ENCODE measurements at places on chromosomes 5 and 9.

GRCh38 chr9:124238546-124239140, 19.1 kb upstream of the NEK6 start:
- no peak for DNase-seq

DNA sequence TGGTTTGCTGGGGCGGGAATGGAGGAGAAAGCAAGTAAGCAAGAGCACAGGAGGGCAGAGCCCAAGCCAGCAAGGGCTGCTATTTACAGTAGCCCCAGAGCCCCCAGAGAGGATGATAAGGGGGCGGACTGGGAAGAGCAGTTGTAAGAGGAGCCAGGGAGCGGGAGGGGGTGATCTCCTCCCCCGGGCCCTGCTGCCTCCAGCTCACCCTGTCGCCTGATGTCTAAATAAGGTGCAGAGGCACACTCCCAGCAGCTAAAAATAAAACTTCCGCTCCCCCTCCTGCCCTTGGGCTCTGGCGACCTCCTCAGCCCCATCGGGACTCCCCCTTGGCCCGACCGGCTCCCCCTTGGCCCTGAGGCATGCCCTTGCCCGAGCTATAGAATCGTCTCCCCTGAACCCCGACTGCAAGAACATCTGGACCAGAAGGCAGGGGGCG, 14.4 kb upstream of the CCDC69 start:
- DNase-seq, result no peak

- no peak for DNase-seq
Measured at GRCh38 chr5:84597904-84598303, 213.2 kb upstream of the EDIL3 start.

- DNase-seq, result no peak
Measured at GRCh38 chr5:115685490-115685889, 59.7 kb upstream of the TMED7 start.
